NCI-H1105 treated with DMSO at 0.1 percent for 48 hours (cell line): ENCODE measurements at places on chromosomes 2 and 18.
A peak's percentile ranks its signal among the peaks of the same experiment; 100 is the strongest.

- DNase-seq = no peak
Measured at GRCh38 chr2:219122202-219122980, 38.2 kb downstream of the NHEJ1 start.

DNA sequence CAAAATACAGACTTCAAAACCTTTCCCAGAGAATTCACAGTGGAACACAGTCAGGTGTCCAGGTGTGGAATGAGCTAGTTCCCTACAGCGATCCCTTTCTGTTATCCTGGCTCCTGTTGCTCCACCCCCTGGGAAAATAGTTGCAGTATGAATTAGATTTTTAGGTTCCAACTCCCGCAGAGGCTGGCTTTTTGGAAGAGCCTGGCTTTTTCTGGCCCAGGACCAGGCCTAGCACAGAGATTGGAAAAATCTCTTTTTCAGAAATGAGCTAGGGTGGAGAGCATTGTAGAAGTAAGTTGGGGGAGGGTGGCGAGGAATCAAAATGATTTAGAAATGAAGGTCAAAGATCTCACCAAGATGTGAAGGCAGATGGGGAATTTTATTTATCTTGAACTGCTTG lies 27.1 kb downstream of the COL5A2 start:
- DNase-seq = no peak

DNA sequence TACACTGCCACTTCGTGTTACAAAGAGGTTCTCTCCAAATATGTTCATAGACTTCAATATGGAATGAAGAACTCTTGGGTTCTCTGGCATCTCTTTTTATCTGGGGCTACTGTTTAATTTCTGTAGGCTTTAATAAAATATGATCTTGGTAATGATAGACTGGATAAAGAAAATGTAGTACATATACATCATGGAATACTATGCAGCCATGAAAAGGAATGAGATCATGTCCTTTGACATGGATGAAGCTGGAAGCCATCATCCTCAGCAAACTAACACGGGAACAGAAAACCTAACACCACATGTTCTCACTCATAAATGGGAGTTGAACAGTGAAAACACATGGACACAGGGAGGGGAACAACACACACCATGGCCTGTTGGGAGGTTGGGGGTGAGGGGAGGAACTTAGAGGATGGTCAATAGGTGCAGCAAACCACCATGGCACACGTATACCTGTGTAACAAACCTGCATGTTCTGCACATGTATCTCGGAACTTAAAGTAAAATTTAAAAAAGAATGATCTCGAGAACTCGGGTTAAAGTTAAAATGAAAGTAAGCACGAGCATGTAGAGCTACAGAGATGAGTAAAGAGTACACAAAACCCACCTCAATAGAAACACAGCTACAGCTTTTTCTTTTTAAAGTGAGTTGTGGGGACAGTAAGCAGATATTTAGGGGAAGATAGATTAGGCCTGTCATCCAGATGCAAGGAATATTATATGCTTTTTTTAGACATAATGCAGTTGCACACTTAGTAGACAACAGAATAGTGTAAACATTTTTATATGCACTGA lies 102.3 kb downstream of the SGPP2 start:
- DNase-seq = no peak

DNA sequence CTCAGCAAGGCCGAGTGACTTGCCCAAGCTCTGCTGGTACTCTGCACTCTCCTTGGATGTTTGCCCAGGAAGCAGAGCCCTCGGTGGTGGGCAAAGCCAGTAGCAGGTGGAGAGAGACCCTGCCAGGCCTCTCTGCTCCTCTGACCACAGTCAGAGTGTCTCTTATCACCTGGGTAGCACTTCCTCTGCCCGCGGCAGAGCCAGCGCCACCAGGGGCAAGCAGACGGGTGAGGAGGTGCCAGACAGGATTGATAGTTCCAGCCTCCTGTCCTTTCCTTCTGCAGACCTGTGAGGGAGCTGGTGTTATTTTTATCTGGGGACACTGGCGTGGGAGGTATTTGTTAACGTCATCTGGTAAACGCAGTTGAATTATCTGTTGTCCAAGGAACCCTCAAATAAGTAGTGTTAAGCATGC lies 152.9 kb downstream of the SMAD7 start:
- no peak for DNase-seq

- no peak for DNase-seq
Measured at GRCh38 chr2:73708527-73708926, 28.6 kb downstream of the TPRKB start.

DNA sequence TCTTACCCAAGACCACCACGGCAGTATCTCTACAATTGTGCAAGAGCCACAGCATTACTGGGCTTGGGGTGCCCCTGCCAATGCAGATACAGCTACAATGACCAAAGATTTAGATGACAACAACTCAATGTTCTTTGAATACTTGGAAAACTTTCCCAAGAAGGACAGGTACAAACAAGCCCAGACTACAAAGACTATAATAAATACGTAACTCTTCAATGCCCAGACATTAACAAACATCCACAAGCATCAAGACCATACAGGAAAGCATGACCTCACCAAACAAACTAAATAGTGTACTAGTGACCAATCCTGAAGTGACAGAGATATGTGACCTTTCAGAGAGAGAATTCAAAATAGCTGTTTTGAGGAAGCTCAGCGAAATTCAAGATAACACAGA lies 62.8 kb downstream of the ICA1L start:
- DNase-seq = no peak

DNA sequence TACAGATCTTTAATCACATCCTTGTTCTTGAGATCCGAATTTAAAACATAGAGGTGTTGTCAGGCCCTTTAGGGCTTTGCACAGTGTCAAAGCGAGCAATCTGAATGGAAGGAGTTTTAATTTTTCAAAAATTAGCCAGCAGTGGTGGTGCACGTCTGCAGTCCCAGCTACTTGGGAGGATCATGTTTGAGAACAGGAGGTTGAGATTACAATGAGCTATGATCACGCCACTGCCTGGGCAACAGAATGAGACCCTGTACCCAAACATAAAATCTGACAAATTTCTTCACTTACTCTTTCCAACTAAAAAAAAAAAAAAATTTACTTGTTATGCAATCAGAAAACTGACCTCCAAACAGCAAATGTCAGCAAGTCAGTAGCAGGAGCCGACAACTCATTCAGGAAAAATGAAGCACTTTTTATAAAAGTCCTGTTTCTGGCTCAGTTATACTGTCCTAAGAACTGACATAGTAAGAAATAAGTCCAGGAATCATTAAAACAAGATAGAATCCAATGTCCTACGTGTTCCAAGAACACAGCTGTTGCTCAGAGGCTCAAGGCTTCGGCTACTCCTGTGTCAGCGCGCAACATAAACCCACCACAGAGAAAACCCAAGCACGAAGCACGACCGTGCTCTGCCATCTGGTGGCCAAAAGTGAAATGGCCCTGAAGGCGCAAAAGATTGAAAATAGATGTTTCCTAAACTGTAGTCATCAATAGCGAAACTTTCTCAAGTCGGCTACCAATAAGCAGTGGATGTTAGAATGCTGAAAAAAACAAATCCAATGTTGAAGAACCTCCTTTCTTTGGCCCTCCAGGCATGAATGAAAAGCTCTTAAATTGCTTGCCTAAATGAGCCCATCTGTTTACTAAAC lies 138.1 kb downstream of the INO80D start:
- peak; percentile 32 for DNase-seq

GRCh38 chr2:202376460-202377206 lies 506 bp downstream of the BMPR2 start:
- DNase-seq = peak; percentile 43

- no peak for DNase-seq
Measured at GRCh38 chr2:232457121-232458011, 1.4 kb downstream of the ALPI start.

DNA sequence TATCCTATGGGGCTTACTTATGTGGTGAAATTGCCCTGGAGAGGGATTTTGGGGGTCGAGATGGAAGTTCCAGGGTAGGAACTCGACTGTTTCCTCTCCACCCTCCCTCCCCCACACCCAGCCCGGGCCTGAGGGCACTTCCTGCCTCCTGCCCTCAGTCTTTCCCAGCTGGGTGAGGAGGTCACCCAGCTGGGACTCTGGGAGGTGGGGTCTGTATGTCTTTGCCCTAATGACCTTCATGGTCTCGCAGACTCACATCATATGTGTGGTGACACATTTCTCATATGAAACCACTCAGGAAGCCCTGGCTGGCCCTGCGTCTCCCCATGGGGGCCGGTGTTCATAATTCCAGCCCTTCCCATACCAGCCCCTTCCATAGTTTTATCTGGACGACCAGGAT lies 12.4 kb downstream of the ATOH8 start:
- no peak for DNase-seq

- no peak for DNase-seq
Measured at GRCh38 chr2:25276569-25277465, 64.9 kb downstream of the DNMT3A start.

- DNase-seq = no peak
Measured at GRCh38 chr2:49567021-49567420, 412.7 kb upstream of the FSHR start.

DNA sequence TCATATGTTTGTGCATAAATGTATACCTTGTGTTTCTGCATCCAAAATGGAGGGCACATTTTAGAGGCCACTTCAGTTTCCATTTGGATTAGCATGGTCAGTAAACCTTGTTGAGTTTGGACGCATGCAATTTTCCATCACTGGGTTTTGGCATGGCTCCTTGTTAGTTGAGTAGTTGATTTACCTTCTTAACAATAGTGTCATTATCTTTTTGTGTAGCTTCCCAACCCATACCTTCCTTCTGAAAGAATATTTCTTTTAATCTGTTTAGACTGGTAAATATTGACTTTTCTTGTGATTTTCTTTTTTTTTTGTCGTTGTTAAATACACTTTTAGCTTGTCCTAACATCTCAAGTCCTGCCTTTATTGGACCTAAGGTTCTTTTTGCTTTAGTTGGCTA lies 15.5 kb downstream of the RPIA start:
- DNase-seq = no peak

GRCh38 chr2:95389245-95390119 lies 13.0 kb upstream of the FAHD2A start:
- DNase-seq = peak; percentile 1

GRCh38 chr2:122736279-122736678 lies 980.8 kb downstream of the TSN start:
- peak; percentile 27 for DNase-seq

DNA sequence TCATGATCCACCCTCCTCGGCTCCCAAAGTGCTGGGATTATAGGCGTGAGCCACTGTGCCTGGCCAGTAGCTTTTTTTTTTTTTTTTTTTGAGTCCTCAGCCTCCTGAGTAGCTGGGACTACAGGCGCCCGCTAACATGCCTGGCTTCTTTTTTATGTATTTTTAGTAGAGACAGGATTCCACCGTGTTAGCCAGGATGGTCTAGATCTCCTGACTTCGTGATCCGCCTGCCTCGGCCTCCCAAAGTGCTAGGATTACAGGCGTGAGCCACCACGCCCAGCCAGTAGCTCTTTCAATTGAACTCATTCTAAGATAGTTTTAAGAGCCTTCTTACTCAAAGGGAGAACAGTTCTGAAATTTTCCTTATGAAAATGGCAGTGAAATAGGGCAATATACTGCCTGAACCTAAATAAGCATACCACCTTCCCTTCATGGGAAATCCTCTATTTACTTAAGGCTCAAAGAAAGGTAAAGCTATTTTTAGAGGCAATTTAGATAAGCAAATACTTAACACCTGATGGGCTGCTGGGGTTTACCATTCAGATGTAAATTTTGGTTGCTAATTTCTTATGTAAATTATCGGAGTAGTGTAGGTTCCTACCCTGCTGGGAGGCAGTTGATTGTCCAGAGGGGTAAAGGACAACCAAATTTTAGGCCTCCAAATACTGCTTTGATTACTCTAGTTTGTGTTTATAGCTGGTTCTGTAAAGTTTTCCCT lies 144.7 kb downstream of the GREB1L start:
- DNase-seq = no peak
